Activated CD8-positive, alpha-beta memory T cell treated with anti-CD3 and anti-CD28 coated beads for 4 hours (primary cell): ENCODE measurements at places on chromosomes 4 and X.

DNA sequence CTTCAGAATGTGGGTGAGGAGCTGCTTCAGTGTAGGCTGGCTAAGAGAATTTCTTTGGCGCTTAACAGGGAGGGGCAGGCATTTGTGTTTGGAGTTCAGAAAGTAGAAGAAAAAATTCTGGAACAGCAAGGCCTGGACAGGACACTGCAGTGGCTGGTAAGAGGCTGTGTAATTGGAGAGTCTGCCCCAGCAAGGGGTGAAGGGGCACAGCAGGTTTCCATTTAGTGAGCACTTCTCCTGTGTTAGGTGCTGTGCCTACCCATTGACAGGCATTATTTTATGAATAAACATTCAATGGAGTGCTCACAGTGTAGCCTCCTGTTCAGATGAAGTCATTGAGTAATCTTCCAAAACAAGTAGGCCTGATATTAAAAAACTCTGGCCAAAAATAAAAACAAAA lies 10.7 kb upstream of the CPE start:
- no peak for DNase-seq

- DNase-seq = no peak
Observed at GRCh38 chr4:85952972-85953650, 406.7 kb downstream of the MAPK10 start.

DNA sequence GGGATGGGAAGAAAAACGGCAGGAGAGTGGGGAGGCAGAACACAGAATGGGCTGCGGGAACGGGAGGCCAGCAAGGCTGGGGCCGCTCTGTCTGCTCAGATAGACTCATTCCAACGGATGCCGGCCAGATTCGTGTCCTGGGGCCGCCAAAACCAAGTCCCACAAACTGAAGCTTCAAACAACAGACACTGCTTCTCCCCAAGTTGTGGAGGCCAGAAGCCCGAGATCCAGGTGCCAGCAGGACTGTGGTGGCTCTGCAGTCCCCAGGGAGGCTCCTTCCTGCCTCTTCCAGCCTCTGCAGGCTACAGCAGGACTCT lies 100.6 kb downstream of the ADRA2C start:
- DNase-seq = no peak

DNA sequence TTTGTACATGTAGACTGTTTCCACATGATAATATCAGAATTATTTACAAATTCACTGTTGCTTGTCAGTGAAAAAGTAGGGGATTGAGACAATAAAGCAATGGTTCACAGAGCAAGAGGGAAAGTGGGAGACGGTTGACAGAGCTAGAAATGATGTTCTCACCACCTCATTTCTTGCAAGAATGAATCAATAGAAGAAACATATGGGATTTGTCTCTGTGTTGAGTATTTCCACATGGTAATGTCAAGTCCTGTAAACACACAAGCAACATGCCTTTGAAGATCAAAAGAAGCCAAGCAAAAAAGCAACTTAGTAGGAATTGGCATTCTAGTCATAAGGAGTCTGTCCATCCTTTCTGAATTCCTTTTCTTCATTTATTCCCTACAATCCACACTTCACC lies 1806.6 kb upstream of the AGA start:
- no peak for DNase-seq

DNA sequence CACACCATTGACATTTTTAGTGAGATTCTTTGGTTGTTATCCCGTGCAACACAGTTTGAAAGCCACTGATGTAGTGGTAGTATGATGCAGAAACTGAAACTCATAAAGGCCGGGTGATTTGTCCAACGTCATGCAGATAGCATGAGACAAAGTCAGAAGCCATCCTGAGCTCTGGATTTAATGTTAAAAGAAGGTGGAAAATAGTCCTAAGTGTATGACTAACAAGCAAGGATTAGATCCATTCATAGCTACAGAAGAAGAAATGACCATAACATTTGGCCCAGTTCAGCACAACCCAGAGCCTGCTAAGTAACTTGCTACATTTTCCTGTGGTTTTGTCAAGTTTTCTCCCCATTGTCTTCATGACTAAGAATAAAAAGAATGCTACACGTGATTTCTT lies 142.4 kb downstream of the AMELX start:
- DNase-seq = no peak

DNA sequence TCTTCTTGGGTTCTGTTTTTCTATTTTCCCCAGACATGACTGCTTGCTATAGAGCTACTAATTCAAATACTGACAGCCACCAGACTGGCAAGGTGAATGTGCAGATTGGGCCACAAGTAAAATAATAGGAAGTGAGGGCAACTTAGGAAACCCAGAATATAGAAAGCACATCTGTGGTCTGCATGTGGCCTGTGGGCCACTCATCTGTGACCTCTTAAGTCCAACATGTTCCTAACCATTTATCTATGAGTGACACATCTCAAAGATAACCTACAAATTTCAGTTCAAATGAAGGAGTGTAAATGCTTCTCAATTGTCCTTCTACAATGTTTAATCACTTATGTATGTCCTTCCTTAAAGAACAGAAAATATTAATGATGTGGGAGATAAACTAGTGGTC lies 128.9 kb downstream of the REELD1 start:
- DNase-seq = no peak

DNA sequence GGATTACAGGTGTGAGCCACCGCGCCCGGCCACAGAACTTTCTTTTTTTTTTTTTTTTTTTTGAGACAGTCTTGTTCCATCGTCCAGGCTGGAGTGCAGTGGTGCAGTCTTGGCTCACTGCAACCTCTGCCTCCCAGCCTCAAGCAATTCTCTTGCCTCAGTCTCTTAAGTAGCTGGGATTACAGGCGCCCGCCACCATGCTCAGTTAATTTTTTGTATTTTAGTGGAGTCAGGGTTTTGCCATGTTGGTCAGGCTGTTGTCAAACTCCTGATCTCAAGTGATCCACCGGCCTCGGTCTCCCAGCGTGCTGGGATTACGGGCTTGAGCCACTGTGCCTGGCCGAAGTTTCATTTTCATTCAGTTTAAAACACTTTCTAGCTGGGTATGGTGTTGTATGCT lies 16.4 kb downstream of the FAM193A start:
- no peak for DNase-seq

- no peak for DNase-seq
Observed at GRCh38 chr4:117063961-117064696, 21.2 kb downstream of the TRAM1L1 start.

GRCh38 chrX:1462596-1463251 lies 10.0 kb upstream of the ASMTL start:
- peak; percentile 65 for DNase-seq

DNA sequence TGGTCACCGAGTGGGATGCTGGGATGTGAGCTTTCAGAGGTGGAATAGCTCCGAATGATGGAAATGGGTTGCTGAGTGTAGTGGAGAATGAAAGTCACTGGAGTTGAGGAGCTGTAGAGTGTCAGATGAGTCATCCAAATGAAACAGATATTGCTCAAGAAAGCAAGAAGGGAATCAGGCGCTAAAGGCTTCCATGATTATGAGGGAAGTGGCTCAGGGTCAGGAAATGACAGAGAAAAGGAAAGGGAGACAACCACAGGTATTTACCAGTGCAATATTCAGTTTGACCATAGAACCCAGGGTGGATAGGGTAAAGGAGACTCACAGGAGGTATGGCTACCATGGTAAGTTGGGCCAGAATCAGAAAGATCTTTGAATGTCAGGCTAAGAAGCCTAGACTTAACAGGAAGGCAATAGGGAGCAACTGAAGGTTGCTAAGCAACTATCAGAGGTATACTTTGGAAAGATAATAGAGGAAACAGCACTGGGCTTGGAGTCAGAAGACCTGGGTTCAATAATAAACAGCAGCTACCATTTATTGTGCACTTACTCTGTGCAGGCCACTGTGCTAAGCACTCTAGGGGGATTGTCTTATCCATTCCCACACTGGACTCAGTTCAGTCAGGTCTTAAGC lies 11.7 kb downstream of the LAS1L start:
- DNase-seq = no peak

GRCh38 chr4:1328267-1329155 lies 18.5 kb upstream of the UVSSA start:
- no peak for DNase-seq

DNA sequence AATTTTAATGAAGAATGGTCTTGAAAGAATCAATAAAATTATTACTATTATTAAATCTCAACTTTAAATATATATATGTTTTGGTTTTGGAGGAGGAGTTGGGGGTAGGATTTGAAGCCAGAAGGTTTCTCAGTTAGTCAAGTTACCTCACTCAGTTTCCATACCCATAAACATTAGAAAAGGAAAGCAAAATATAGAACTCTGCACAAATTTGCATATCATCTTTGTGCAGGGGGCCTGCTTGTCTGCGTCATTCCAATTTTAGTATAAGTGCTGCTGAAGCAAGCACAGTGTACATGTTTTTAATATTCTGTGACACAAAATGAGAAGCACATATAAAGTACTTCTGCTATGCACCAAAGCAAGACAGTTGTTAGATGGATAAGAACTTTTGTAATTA lies 47.5 kb upstream of the SCRG1 start:
- no peak for DNase-seq
